WERI-Rb-1 (cell line): ENCODE measurements at places on chromosomes 4 and X.

DNA sequence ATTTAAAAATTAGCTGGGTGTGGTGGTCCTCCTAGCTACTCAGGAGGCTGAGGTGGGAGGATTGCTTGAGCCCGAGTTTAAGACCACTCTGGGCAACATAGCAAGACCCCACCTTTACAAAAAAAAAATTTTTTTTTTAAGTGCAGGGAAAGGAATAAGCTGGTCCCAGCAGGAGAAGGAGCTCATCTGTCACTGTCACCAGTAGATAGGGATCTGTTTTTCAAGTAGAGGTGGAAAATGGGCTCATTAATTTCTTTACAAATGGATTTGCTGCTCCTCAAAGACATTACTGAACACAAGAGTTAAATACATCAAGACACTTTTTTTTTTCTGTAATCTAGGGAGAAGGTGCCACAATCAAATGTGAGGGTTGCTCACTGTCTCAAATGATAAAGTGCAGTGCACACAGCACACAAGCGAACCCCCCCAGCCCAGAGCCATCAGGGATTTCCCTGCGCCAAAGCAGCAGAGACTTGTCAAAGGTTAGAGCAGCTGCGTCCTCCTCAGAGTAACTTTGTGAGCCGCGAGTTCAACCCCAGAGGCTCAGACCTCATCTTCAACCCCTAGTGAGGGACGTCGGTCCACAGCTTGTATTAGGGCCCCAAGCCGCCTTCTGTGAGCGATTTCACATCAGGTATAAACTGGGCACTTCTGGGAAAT is 14.3 kb upstream of the MTNR1A start:
- no peak for DNase-seq

GRCh38 chr4:136810626-136811025 is 721.7 kb downstream of the PCDH18 start:
- no peak for DNase-seq

GRCh38 chrX:119398587-119398973 is 556 bp upstream of the SLC25A43 start:
- DNase-seq = no peak

DNA sequence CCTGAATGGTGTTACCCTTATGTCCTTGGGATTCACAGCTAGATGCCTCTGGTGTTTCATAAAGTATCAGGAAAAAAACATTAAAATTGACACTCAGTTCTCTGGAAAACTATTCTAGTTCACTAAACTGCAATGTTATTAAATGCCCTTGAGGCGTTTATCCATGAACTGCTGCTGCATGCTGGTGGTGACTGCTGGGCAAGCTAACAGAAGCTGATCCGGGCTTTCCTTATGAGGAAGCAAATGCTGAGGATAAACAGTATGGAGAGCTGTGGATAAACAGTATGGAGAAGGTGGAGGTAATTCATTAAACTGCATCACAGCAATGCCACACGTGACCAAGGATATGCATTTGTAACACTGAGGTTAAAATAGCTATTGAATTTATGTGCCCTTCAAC is 227.0 kb downstream of the NR3C2 start:
- DNase-seq = no peak

DNA sequence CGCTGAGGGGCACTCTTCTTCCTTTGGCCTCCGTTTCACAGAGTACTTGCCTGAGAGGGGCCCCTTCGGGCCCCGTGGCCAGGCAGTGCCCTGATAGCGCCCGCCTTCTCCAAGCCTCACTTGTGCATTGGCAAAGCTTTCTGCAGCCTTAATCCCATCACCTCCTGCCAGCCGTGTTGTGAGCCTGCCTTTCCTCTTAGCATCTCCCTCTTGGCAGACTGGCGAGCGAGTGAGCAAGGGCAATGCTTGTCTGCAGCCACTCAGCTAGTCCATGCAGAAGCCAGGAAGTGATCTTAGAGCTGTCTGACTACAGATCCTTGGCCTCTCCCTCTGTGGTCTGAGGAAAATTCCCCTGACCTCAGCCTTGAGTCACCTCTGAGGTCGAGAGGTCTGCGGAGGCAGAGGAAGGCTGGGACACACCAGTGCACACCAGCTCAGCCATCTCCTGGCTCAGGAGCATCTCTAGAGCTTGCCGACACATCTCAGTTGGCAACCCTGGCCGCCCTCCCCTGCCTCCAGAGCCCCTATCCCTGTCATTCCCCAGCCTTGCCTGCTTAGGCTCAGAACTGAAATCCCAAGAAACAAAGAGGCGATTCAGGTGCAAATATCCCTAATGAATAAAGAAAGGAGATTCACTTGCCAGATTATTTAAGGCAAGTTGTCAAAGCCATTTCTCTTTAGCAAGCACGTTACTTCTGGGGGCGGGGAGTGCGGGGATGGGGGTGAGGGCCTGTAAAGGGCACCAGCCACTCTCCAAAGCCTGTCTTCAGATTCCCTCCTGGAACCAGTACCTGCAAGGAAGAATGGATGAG is 143.5 kb upstream of the MAMLD1 start:
- no peak for DNase-seq

GRCh38 chr4:153521999-153522801 is 56.0 kb downstream of the TMEM131L start:
- DNase-seq = no peak

- DNase-seq = no peak
Observed at GRCh38 chr4:139858436-139859205, 193.0 kb downstream of the MGST2 start.

DNA sequence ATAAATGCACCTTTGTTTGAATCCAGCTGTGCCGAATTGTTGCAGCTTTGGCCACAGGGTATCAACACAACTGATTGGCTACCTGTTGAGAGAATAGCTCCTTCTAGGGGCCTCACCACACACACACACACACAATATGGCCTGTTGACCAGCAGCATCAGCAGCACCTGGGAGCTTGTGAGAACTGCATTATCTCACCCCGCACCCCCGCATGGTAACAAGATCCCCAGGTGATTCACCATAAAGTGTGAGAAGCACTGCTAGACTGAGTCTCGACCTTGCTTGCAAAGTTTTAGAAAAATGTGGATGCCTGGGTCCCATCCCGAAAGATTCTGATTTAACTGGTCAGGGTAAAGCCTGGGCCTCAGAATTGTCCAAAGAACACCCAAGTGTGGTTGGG is 176.9 kb upstream of the PRPS2 start:
- DNase-seq = no peak

- no peak for DNase-seq
Observed at GRCh38 chr4:55528491-55528890, 18.2 kb downstream of the CLOCK start.

GRCh38 chr4:110306303-110306702 is 107.9 kb upstream of the ELOVL6 start:
- no peak for DNase-seq

- DNase-seq = no peak
Observed at GRCh38 chr4:188308142-188308541, 168.9 kb downstream of the TRIML1 start.

DNA sequence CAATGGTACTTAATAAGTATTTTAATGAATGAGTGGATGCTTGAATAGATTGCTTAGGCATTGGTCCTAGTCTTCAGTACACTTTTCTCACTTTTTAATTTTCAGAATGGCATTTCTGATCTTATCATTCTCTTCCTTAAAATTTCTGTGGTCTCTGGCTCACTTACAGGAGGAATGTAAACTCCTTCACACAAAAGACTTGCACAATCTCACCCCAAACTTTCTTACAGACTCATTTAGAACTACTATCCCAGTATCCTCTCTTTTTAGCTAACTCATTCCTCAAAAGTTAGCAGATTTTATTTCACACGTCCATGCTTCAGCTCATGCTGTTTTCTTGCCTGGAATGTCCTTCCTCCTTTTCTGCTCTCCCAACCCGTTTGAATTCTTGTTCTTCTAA is 350.1 kb downstream of the GRXCR1 start:
- no peak for DNase-seq

- DNase-seq = no peak
Observed at GRCh38 chr4:174201871-174202270, 81.6 kb downstream of the FBXO8 start.

GRCh38 chrX:30364229-30364628 is 55.0 kb upstream of the NR0B1 start:
- no peak for DNase-seq

DNA sequence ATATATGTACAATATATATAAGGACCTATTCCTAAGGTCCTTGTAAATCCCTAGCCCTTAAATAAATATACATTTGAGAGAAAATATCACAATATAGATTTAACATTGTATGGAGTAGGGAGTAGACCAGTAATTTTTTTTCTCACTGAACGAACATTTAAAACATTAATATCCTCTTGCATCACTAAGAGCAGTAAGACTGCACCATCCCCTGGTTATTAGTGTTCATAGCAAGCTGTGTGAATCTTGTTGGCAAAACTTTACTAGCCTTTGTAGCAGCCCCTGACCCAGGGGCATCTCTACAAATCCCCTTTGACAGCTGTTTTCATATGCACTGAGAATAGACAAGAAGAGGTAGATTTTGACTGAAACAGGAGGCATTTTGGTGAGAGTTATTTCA is 146.5 kb downstream of the IL1RAPL2 start:
- no peak for DNase-seq

DNA sequence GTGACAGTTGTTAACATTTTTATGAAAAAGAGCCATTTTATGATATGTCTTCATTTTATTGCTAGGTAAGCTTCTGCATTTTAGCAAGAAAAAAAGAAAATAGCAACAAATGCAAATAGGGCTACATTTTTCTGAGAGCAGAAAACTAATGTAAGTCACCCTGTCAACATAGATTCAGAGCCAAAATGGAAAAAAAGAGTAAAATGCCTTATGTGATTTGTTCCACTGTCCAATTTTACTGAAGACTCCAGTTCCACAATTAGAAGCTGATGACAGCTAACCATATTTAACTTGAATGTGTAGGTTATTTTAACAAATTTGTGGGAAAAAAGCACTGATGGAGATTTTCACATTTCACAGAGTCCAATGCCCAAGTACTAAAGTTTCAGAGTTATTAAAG is 772.3 kb downstream of the FAT4 start:
- DNase-seq = no peak

DNA sequence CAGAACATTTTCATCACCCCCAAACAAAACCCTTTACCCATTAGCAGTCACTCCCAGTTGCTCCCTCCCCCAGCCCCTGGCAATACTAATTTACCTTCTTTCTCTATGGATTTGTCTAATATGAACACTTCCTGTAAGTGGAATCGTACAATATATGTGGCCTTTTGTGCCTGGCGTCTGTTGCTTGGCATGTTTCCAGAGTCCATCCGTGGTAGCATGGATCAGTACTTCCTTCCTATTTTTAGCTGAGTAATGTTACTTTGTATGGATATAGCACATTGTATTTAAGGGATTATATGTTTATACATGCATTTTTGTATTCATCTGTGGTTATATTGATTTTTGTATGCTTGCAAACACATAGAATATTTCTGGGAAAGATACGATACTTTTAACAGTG is 48.2 kb downstream of the PPEF1 start:
- no peak for DNase-seq

- DNase-seq = no peak
Observed at GRCh38 chr4:146257511-146257910, 43.2 kb downstream of the REELD1 start.

GRCh38 chrX:7266288-7266687 is 118.3 kb upstream of the PUDP start:
- no peak for DNase-seq

- no peak for DNase-seq
Observed at GRCh38 chr4:8502371-8502770, 61.8 kb downstream of the TRMT44 start.

DNA sequence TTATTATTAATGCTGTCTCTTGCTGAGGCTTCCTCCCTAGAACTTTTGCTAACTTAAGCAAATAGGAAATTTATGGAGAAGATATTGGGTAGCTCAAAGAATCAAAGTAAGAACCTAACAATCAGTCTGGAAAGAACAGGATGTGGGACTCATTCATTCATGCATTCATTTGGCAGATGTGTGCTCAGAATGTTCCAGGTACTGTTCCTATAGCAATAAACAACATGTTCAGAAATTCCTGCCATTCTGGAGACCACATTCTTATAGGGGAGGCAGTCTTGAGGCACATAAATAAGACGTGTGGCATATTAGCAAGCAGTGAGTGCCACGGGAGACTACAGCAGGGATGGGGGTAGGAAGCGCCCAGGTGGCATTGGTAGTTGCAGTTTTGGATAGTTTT is 5.0 kb downstream of the GRK4 start:
- no peak for DNase-seq

GRCh38 chr4:92099861-92100260 is 203.9 kb upstream of the GRID2 start:
- DNase-seq = no peak

GRCh38 chr4:141455651-141456050 is 180.7 kb upstream of the IL15 start:
- DNase-seq = no peak

- no peak for DNase-seq
Observed at GRCh38 chr4:38332699-38333098, 331.3 kb upstream of the KLF3 start.

DNA sequence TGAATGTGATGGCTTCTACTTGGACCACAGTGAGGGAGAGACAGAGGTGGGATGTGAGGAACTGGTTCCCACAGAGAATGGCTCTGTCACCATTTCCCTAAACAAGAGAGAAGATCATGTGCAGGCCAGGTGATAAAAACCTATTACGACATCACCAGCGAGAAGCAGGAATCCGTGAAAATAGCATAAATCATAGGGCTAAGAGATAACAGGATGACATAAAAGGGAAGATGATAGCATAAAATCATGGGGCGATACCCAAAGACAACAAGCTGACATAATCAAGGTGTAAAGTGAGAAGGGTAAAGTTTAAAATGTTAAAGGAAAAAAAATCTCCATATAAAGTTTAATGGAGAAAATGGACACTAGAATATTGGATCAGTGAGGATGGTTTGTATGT is 205.5 kb upstream of the SLIT2 start:
- no peak for DNase-seq

DNA sequence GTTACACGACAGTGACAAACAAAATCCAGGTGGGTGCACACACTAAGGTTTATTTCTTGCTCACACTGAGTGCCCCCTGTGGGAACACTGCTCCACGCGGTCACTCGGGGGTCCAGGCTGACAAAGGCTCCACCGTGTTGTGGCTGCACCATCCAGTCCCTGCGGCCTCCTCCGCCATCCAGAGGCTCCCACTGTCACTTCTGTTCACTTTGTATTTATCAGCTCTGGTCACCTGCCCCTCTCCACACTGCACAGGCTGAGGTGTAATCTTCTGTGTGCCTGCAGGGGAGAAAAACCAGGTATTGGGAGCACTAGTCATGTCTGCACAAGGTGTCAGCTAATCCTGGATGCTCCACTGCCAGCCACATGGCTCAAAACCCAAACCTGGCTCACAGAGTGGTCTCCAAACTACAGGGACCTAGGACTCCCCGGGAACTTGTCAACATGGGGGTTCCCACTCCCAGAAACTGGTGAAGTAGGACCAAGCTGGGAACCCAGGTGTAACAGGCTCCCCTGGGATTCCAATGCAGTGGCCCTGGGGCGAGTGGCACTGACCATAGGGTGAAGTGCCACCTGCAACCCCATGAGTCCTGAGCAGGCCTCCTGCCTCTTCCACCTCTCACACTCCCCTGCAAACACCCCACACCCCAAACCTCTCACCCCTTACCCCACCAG is 25.5 kb downstream of the HMX1 start:
- peak; percentile 4 for DNase-seq
